ENCODE measurements at places on chromosomes 3 and 15.

- DNase-seq, result no peak
Observed at GRCh38 chr15:31298707-31299172, 27.9 kb upstream of the KLF13 start.

- peak; percentile 16 for DNase-seq
Observed at GRCh38 chr3:41893977-41894376, 67.9 kb downstream of the ULK4 start.

- DNase-seq, result no peak
Observed at GRCh38 chr3:55519019-55519418, 31.9 kb upstream of the WNT5A start.

DNA sequence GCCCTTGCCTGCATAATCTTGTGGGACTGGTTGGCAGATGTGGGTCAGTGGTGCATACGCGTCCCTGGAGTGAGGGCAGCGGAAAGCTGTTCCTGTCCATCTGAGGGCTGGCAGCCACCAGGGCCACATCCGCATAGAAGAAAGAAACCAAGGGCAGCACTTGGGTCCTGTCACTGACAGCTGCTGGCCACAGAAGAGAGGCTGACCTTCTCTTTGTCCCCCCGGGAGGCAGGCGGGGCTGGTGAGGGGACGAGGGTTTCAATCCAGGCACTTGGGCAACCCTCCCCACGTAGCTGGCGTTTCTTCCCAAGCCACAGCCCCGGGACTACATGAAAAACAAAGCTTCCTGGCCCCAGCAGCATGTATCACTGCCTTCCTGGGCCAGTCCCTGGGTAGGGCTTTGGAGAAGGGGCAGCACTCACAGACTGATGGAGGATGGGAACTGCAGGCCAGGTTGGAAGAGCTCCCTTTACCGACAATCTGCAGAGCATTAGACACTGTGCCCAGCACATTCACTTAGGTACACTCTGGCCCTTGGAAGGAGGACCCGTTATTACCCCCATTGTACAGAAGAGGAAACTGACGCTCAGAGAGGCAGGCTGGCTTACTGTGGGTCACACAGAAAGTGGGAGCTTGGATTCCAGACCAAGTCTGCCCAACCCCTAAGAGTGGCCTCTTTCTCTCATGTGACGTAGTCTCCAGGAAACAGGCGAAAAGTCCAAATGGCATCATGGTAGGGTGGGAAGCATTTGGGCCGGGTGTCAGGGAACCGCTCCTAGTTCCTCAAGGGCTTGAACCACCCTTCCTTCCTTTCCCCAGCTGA is 78.8 kb upstream of the SLC6A6 start:
- no peak for DNase-seq

DNA sequence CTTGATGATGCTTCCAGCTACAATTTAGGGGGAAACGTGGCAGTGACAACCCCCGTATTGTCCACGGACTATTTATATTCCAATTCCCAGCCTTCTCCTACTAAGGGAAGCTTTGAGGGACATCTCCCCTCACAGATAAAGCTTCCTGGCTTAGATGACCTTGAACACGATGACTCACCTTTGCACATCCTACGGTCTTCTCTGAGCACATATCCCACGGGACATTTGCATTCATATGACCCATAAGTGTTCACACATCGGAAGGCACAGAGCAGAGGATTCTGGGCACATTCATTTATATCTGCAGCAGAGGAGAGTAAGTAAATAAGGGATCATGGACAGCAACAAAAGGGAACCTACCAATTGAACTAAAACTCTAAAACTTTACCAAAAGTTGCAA is 101.5 kb downstream of the DUT start:
- no peak for DNase-seq

GRCh38 chr3:116034794-116035193 is 410.5 kb downstream of the LSAMP start:
- DNase-seq, result no peak

- DNase-seq, result no peak
Observed at GRCh38 chr3:73884361-73884760, 259.6 kb upstream of the PDZRN3 start.

- no peak for DNase-seq
Observed at GRCh38 chr3:163513149-163513657, 1565.1 kb downstream of the SI start.

DNA sequence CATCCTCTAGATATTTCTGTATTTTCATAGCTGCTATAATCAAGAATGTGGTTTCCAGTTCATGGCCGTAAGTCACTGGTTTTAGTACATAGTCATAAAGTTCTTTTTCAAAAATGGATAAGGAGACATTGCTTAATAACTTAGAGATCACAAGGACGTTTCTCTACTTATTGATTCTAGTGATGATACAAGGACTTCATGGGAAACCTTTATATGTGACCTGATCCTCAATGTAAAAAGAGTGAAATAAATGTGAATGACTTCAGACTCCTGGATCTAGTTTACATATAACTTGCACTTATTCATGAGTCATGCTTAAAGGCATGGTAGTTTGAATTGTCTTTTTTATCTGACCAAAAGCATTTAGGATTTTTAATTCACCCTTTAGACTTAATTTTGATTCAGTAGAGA is 35.2 kb downstream of the TSC22D2 start:
- no peak for DNase-seq

- DNase-seq, result no peak
Observed at GRCh38 chr15:81072551-81072950, 61.5 kb upstream of the CFAP161 start.

- DNase-seq, result no peak
Observed at GRCh38 chr3:63582943-63583500, 69.5 kb upstream of the SNTN start.

DNA sequence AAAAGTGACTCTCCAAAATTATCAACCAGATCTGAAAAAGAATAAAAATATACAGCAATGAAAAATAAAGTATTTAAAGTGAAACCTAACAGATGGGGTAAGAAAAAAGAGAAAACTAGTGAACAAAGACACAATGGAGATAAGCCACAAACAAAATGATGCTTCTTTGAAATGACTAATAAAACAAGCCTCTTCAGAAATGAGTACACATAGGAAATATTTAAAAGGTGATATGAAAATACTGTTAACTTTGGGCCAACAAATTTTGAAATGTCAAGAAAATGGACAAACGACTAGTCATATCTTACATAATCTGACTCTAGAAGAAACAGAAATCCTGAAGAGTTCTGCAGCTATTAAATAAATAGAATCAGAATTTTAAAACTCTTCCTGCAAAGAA is 164.2 kb downstream of the ERC2 start:
- DNase-seq, result no peak

- no peak for DNase-seq
Observed at GRCh38 chr15:71705151-71705550, 105.2 kb upstream of the NR2E3 start.

DNA sequence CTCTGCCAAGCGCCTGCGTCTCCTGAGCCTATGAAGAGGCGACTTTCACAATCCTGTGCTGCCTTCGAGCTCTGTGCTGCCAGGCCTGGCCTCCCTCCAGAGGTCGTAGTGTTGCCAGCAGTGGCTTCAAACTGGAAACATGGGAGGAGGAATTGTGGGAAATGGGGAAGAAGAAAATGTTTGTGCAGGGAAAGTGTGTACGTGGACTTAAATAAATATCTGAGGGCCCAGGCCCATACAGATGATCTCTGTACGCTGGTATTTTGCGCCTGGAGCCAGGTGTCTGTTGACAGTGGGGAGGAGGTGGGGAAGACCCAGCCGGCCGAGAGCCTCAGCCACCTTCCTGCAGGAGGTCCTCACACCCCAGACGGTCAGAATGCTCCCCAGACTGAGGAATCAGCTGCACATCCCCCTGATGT is 44.6 kb downstream of the ZBTB38 start:
- no peak for DNase-seq

- no peak for DNase-seq
Observed at GRCh38 chr15:96416218-96416933, 85.9 kb downstream of the NR2F2 start.

DNA sequence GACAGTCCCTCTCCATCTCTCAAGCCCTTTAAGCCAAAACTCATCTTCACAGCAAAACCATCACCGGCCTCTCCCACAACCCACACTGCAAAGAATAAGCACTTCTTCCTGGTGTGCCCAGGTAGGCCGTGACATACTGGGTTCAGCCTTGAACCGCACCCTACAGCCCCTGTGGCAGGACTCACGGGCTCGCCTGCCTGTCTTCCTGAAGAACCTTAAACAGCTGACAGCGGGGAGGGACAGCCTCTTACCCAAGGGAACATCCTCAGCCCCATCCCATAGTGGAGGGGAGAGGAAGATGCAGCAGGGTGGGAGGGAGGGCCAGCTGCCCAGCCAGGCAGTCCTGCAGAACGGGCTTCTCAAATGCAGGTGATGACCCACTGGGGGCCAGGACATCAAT is 40.2 kb downstream of the TBC1D2B start:
- DNase-seq, result no peak

DNA sequence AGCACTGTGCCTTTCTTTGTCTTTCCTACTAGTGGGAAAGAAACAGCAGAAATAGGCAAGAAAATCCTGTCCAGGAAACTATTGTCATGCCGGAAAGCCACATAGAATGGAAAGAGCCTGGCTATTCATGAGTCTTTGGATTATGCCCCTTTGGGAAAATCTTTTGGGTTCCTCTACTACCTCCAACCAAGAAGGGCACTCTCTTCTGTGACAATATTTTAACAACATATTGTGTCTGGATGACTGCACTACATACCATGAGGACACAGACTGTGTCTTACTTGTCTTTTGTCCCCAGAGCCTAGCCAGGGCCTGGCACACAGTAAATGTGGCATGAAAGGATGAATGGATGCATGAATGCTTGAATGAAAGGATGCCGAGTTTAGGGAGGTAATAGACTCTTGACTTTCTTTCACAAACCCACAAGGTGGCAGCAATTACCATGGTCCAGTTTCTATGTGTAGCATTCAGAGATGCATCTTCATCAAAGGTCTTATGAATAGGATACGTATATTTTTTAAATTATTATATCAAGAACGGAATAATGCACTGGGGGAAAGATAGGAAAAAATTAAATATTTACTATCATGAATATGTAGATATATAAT is 30.3 kb downstream of the ARL14 start:
- peak; percentile 13 for DNase-seq

DNA sequence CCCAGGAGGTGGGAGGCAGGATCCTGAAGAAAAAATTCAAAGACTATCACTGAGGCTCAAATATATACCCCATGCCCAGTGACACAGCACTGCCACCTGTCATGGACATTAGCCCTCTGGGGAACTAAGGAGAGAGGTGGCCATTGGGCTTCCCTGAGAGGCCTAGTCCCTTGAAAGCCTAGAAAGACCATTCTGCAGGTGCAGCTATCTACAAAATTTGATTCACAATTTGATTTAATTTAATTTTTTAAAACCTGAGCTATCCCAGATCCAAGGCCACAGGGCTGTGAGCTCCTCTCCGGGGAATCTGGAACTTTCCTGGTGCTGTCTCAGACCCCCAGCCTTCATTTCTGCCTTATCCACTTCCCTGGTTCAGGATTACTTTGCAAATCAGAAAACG is 16.9 kb upstream of the KLHL24 start:
- DNase-seq, result no peak

GRCh38 chr3:37734886-37735285 is 126.8 kb upstream of the CTDSPL start:
- DNase-seq, result no peak

DNA sequence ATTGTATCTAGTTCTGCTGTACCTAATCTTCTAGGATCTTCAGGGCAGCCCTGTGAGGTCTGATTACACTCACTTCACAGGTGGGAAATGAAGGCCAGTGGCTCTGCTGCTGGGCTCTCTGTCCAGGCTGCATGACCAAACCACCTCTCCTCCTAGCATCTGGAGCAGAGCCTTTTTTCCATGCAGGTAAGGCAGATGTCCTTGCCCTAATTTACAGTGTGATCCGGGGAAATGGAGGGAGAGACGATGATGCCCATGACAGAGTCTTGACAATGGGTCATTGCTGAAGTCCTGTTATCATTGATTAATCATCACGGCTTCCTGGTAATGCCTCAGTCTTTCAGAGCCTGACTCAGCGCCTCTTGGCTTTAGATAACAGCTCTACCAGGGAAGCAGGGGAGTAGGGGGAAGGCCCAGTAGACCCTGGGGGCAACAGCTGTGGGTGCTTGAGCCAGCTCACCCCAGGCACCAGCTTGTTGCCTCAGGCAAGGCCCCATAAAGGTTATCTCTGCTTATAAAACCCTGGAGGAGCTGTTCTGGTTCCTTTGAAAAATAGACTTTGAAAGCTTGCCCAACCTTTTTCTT is 153.4 kb downstream of the GABRG3 start:
- no peak for DNase-seq

DNA sequence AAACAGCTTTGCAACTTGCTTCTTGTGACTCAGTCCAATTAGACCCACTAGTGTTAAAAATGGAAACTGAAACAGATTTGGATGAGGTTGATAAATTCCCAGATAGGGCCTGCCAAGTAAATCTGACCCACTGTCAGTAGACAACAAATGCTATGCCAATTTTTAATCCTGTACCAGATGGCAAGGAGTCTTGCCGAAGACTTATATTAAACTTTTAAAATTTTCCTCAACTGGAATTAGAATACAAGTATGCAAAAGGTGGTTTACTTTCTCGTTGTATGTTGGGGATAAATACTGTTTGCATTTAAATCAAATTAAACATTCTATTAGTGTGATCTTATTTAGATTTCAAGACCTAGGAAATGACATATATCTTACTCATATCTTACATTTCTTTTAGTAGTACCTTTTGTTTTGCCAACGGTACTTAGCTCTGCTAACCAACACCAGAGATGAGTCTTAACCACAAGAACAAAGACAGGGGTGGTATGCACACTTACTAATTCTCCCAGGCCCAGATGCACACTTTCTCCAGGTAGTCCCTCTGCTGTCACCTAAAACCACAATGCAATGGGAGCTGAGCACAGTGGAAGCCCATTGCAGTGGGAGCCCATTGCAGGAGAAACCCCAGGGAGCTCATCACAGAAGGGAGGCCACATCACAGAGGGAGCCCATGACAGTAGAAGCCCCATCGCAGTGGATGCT is 77.8 kb downstream of the WWTR1 start:
- no peak for DNase-seq

- DNase-seq, result no peak
Observed at GRCh38 chr15:90334304-90334731, 17.8 kb upstream of the ZNF774 start.

DNA sequence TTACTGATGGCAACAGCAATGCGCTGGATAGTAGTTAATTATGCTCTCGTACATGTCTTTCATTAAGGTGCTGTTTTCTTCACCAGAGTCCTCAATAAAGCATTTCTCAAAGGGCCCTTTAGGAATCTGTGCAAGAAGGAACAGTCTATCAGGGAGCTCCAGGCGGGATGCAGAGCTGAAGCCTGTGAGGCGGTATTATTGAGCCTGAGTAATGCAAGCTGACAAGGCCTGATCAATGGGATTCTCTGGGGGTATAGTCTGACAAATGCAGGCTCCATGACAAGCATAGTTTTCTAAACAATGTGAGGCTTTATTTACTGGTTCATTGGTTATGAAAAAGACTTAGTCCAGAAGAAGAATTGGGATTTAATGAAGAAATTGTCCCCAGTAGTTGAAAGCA is 530.9 kb upstream of the CBLB start:
- no peak for DNase-seq

DNA sequence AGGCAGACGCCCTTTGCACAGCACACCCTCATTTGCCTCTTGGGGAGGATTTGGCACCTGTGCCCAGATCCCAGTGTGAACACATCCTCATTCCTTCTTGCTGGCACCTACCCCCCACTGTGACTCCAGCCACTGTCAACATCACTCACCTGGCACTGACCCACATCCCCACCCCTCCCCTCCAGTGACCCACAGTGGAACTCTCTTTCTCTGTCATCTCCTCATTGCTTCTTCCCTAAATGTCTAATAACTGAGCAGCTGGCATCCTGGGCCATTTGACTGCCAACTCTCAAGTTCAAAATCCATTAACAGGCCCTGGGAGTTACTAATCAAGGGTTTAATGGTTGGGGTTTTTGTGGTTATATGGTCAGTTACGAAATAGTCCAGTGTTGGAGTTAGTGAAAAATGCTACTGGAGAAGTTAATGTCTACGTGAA is 14.4 kb downstream of the SNAPC5 start:
- peak; percentile 33 for DNase-seq

Measured in fibroblast of skin of left biceps (primary cell).